ENCODE measurements at places on chromosomes 16 and 17.

DNA sequence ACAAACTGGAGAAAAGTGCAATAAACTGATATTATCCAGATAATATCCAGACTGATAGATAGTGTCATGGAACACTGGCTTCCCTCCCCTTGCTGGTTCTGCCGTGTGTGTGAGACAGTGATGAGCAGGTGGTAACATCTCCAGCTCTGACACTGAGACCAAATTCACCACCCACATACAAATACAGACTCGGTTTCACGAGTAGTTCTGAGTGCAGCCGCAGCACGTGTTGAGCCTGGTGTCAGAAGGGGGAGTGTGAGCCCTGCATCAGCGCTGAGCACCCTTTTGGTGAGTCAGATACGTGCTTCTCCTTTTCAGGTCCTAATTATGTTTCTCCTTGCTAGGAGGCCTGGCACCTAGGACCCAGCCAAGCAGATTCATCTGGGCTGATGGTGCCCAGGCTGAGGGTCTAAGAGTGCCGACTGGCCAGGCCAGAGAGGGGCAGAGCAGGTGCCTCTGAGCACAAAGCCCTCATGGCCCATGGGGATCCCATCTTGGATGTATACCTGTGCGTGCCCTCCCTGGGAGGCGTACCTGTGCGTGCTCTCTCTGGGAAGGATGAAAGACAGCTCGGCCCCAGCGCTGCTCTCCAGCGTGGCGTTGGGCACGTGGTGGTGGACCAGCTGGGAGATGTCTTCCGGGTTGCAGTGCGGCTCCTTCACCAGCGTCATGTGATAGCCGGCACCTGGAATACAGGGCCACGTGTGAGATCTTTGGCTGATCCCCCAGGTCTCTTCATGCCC, 27.3 kb upstream of the RNPS1 start:
- no peak for DNase-seq

DNA sequence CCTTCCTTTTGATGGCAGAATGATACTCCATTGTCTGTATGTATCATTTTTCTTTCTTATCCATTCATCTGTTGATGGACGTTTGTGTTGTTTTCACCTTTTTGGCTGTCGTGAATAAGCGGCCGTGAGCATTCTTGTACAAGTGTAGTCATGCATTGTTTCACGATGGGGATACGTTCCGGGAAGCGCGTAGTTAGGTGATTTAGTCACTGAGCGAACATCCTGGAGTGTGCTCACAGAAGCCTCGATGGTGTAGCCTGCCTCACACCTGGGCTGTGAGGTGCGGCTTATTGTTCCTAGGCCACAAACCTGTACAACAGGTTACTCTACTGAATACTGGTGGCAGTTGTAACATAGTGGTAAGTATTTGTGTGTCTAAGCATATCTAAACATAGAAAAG, 136.5 kb downstream of the CMIP start:
- no peak for DNase-seq

GRCh38 chr17:76501018-76501826, at the start of gene RHBDF2:
TSS of gene RHBDF2 (minus strand) at chr17:76501423. CDS start at chr17:76481524, 19,899 bp downstream.
- DNase-seq = no peak

DNA sequence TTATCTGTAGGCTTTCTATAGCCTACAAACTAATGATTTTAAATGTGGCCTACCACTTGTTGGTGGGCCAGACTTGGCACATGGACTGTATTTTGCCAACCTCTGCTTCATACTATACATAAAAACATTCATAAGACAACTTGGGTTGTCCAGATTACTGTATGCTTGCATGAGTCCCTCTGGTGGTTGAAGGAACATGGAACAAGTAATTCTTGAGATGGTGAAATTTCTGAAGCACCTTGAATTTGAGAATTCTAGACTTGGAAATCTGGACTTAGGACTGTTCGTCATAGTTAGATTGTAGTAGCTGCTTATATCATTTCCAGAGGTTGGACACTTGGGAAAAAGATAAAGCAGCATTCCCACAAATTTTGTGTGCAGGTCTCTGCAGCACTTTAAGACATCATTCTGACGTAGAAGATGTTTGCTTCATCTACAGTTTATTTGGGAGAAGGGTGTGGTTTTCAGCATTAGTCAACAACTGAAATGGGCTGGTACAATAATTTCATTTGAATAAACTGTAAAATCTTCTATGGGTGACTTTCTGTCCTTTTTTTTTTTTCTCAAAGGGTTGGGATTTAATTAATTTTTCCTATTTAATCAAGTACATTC, 31.2 kb downstream of the NFATC3 start:
- DNase-seq = no peak

DNA sequence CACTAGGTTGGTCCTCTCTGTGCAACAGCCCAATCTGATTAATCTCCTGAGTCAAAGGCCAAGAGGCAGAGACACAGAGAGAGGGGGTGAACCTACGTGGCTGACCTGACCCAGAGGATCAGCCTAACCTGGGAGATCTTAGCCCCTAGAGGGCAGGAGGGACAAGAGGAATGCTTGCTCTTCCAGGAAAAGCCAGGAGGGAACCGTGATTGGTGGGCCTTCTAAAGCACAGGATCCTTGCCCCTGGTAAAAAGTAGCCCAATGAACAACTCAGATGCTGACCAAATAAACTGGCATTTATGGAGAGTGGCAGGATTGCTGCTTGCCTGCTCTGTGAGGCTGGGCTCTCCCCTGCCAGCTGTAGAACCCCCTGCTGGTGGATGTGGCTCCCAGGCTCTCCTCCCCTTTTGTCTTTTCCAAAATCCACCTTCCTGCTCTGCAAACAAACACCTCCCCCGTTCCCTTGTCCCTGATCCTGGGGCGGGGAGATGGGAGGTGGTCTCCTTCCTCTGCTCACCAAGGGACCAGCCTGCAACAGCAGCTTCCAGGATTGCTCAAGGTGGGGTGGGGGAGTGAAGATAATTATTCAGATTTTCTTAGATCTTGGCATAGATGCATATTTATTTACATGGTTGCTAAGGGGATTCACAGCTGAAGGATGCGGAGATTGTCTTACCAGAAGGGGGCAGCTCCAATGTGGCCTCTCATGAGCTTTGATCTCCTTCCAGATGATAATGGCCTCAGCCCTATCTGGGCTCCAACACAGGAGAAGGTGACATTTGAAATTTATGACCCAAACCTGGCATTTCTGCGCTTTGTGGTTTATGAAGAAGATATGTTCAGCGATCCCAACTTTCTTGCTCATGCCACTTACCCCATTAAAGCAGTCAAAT, 71.9 kb downstream of the SDR42E1 start:
- no peak for DNase-seq
